IPS DF 19.7 (cell line): ENCODE measurements at places on chromosomes 12 and 14.

DNA sequence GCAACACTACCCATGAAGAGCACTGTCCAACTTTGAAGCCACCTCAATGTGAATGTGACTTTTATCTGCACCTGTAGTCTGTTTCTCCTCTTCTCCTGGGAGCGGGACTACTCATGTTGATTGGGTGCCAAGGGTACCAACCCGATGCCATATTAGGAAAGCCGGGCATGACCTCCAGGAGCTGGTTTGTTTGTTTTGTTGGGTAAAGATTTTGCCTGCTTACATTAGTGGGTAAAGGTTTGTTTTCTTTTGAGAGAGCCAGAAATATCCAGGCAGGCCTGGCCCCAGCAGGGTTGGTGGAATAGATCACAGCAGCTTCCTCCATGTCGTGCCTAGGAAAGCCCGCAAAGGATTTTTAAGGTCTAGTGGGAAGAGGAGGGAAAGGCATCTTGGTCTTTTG is 19.7 kb upstream of the ITPK1 start:
- DNase-seq: no peak

- DNase-seq: no peak
Observed at GRCh38 chr14:105146181-105146975, 22.2 kb downstream of the JAG2 start.

DNA sequence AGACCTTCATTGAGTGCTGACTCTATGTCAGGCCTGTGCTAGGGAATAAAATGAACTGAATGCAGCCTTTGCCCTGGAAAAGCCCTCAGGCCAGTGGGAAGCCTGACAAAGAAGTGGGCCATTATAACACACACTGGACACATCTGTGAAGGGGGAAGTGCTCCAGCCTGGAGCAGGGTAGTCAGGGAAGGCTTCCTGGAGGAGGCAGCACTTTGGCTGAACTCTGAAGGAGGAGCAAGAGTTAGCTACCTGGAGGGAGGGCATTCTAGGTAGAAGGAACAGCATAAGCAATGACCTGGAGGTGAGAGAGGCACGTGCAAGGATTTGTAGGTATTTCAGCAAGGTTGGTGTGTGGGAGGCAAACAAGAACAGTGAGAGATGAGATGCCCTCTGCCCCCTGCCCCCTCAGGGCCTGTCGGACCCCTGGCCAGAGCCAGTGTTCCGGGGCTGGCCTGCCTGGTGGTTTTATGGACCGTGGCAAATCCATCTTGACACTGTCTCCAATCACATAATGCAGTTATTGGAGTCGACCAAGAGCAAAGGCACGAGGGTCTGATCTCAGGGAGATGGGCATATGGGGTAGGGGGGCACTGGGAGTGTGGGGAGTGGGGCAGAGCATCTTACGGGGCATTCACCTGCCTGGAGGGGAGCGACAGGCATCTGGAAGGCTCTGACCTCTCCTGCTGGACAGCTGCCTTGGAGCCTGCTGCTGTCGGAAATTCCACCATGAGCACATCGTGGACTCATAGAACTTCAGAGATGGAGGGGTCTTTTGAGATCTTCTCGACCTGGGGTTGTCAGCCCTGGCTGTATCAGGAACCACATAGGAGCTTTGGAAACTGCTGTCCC is 2.7 kb upstream of the FAM222A start:
- DNase-seq: no peak

DNA sequence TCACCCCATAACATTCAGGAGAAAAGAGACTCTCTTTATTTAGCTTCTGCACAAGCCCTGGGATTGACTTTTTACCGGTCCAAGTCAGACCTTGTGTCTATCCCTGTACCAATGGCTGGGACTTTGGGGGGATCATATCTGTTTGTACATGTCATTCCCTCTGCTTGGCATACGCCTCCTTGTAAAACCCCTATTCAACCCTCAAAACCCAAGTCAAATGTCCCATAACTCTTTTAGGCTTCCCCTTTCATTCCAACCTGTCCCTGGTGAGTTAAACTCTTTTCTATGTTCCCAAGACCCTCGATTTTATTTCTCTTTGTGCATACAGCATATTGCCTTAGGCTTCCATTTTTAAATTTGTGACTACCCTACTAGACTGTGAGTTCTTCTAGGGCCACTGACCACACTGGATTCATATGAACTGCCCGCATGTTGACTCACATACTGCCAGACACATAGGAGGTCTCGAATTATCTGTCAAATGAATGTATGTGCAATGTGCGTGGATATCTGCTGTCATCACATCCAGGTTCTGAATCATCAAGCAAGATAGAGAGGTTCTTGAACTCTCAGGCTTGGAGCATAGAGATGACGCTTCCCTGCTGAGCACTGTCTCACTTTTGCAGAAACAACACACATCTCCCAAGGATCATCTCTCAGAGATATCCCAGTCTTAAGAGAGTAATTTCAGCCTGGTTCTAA is 548.6 kb upstream of the TBX3 start:
- no peak for DNase-seq

GRCh38 chr12:43315961-43316360 is 236.0 kb downstream of the ADAMTS20 start:
- no peak for DNase-seq

- DNase-seq: no peak
Observed at GRCh38 chr14:68927956-68928675, 51.0 kb downstream of the ACTN1 start.
